Liver (tissue), 10 donors: ENCODE measurements at places on chromosomes 3 and 15. TPM values are rescaled to one million over a fixed set of nuclear protein-coding genes. Genes with fewer than 3 reads are reported as not detected.

DNA sequence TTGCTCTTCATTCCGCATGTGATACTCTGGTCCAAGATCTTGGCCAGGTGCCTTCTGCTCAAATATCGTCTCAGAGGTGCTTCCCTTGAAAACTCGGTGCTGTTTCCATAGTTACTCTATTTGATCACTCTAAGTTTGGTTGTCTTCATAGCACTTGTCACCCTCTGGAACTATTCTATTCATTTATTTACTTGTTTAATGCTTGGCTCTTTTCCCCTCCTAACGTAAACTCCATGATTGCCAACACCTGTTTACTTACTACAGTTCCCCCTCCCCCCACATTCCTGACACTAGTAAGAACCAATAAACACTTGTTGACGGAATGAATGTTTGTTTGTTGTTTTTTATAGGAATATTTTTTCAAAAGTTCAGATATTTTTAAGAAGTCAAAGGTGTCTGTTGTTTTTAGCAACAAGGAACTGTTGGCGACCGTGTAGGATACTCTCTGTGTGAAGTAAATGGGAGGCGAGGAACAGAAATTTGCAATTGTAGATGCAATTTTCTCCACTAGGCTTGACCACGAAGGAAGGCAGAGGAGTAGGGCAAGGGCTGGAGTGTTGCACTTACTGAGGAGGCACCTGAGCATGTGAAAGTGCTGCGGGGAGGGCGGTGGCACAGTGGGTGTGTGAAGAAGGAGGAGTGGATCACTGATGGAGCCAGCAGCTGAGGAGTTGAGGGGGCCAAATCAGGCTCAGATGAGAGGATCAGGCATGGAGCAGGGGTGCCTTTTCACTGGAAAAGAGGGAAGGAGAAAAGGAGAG is 48.4 kb downstream of the MOBP start:
- DNase-seq, result no peak

Gene CEMIP
- 0.19 TPM for polyA plus RNA-seq

GRCh38 chr15:53389271-53390037 is 370.0 kb downstream of the WDR72 start:
- DNase-seq, result no peak

Gene ANKUB1
- polyA plus RNA-seq, result 0.19 TPM

Gene HERC2
- 14.6 TPM for polyA plus RNA-seq

Gene IL17RC
- polyA plus RNA-seq, result 25.7 TPM

DNA sequence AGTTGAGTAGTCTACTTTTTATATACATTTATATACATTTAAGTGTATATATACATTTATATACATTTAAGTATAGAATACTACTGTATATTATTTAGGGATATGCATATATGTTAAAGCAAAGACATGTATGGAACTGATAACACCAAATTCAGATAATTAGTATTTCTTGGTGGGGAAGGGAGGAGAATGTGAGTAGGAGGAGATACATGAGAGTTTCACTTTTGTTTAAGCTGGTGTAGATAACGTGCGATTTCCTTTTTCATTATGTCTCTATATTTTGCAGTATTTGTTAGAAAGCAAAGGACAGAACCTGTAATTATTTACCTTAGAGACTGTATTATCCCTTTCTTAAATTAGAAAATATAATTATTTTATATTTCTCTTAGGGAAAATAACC is 16.6 kb upstream of the NIT2 start:
- DNase-seq, result no peak

- DNase-seq, result no peak
These were observed 25.5 kb upstream of the TEX55 start for GRCh38 chr3:119120480-119120879.

Gene RARRES1
- 1.6 TPM for polyA plus RNA-seq

- DNase-seq, result no peak
These were observed 42.8 kb downstream of the ABTB1 start for GRCh38 chr3:127715532-127715931.

DNA sequence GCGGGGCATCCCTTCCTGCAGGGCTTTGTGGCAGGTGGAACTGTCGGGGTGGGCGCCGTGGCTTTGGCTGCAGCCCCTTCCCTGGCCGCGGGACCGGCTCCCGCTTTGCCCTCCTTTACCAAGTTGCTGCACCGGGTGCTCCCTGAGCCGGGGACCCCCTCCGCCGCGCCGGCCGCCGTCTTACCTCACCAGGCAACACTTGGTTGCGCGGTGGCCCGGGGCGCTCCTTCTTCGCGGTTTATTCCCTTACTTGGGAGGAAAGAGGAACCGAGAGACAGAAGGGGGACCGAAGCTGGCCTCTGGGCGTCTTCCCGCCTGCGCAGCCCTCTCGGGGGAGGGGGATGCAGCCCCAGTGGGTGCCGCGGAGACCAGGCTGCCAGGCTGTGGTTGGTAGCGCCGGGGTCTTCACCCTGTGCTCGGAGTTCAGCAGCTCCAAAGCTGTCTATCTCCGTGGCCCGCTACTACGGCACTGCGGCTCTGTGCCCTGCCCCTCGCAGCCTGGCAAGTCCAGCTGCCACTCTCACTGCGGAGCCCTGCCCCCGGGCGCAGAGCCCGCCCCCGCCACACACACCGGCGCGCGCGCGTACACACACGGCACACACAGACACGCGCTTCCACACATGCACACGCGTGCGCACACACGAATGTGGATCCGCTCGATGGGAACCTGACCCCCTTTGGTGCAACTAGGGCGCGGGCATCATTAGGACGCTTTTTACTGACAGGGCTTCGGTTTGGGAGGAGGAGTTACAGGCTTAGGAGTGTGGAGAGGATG is at the start of gene DGKG:
Gene DGKG, minus strand, starts transcription at position 473 of the 775 bp plus-strand sequence. CDS start 41,775 bp downstream, outside the sequence.
- DNase-seq, result no peak

GRCh38 chr3:128665362-128666021 is 14.9 kb upstream of the RPN1 start:
- no peak for DNase-seq

GRCh38 chr3:192514081-192514753 is 213.1 kb downstream of the FGF12 start:
- DNase-seq, result no peak

GRCh38 chr3:13142552-13143380 is 69.5 kb upstream of the IQSEC1 start:
- no peak for DNase-seq

DNA sequence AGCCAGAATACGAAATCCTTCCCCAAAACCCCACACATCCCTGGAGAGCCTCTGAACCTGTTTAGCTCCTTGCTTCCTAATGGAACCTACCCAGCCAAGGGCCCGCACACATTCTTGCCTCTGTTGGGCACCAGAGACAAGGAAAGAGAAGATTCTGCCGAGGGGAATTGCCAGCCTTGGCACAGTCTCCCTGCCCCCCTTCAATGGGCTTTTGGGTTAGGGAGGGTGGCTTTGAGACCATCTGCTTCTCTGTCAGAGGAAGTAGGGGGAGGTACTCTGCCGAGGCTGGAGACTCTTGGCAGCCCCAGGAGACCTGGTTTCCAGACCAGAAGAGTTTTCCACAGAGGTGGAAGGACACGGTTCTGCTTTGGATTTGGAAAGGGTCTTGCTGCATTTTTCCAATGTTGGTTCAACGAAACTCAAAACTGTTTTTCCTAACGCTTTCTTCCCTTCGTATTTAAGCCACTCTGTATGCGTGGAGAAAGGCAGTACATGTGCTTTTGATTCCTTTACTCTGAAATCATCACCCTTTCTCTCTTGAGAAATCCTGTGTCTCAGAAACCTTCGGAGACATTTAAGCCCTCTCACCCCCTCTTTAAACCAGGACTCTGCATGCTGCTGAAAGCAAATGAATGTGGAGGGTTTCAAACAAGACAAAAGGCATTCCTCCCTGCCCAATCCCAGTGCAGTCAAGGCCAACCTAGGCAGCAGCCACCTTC is 78.8 kb upstream of the PRR23C start:
- peak; percentile 16 for DNase-seq

Gene STRA6
- not detected for polyA plus RNA-seq

Gene FBN1
- 4.9 TPM for polyA plus RNA-seq

DNA sequence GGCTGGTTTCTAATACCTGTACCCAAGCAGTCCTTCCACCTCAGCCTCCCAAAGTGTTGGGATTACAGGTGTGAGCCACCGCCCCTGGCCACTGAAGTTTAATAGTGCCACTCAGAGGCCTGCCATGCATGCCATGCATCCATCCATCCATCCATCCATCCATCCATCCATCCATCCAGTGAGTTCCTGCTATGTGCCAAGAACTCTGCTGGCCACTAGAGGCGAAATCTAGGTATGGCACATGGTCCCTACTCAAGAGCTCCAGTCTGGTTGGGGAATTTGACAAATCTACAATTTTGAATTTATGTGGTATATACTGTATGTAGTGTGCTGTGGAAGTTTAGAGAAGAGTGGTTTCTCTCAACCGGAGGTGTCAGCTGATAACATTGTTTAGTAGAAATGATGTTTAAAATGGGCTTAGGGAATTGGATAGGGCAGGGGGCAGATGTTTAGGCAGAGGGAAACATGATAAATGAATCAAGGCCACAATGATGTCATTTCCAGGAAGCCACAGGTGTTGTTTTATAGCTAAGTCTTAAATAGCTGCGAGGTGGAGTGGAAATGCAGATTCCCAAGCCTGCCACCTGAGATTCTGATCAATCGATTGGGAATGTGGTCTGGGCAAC is 384.4 kb upstream of the C2CD4B start:
- no peak for DNase-seq

Gene GUCA1C
- not detected for polyA plus RNA-seq

Gene CTXN2
- polyA plus RNA-seq, result not detected

- DNase-seq, result no peak
These were observed 288.7 kb downstream of the GBE1 start for GRCh38 chr3:81472600-81473362.

DNA sequence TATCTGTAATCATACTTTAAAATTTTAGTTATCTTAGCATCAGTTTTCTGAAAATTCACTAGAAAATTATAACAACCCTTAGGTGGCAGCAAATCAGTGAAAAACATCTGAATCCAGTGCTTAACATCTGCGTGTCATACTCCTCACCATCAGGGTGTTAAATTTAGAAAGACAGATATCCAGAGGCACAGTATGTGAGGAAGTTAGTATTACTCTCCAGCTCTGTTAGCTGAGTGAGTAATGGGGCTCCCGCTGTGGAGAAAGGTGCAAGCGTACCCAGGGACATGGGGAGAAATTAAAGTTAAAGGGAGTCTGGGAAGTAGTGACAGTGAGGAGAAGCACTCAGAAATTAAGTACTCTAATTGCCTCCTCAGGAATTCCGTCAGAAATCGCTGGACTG is 50.9 kb downstream of the CEP63 start:
- DNase-seq, result no peak

DNA sequence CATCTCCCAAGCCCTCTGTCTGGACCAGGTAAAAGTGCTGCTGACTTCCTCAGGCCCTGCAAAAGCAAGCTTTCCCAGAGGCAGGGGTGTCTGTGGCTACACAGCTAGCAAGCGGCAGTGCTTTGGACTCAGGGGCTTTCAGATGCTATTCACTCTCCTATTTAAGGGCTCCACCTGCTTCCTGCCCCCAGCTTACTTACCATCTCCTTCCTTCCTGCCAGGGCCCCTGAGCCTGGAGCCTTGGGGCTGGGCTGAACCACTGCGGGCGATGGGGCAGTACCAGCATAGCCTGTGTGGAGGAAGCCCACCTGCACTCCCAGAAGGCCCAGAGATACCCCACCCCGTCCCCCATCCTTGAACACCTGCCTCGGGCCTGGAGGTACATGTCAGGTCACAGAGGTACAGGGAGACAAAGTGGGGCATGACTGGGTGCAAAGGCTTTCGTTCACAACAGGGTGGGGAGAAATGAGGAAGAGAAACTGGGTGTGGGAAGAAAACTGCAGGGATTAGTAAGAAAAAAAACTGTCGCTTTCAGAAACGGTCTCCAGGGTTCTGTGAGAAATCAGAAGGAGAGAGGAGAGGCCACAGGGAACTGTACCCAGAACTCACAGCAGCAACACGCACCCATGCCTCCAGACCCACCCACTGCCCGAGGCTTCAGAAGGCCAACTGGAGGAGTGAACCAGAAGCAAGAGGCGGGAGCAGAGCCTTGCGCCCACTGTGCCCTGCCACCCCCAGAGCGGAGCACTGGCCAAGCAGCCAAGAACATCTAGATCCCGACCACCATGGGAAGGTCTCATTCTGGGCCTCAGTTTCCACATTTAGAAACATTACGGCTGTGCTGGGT is 49.5 kb downstream of the CCDC12 start:
- no peak for DNase-seq

GRCh38 chr3:14323401-14324223 is 78.8 kb upstream of the SLC6A6 start:
- no peak for DNase-seq

DNA sequence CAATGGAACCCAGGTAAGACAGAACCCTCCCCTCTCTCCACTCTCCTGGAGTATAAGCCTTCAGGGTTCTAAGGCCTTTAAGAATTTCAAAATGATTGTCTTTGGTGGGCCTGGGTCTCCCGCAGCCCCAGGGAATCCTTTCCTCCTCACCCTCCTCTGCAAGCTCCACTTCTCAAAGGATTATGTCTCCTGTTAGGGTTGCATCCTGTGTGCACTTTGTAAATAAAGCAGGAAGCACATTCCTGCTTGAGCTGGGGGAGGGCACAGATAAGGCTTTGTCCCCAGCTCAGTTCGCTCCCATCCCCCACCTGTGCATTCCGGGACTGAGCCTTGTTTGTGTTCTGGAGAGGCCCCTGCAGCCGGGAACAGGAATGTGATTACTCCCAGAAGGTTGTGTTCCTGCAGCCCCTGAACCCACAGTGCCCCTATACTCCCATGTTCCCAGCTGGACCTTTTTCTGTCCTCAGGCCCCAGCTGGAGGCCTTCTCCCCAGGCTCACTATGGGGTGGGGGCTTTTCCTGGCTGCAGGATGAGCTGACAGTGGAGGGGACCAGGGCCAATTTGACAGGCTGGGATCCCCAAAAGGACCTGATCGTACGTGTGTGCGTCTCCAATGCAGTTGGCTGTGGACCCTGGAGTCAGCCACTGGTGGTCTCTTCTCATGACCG is 9.5 kb downstream of the TYRO3 start:
- no peak for DNase-seq

Gene ISG20
- 14.5 TPM for polyA plus RNA-seq

GRCh38 chr3:179563271-179563783 is 601 bp downstream of the ACTL6A start:
- peak; percentile 66 for DNase-seq

DNA sequence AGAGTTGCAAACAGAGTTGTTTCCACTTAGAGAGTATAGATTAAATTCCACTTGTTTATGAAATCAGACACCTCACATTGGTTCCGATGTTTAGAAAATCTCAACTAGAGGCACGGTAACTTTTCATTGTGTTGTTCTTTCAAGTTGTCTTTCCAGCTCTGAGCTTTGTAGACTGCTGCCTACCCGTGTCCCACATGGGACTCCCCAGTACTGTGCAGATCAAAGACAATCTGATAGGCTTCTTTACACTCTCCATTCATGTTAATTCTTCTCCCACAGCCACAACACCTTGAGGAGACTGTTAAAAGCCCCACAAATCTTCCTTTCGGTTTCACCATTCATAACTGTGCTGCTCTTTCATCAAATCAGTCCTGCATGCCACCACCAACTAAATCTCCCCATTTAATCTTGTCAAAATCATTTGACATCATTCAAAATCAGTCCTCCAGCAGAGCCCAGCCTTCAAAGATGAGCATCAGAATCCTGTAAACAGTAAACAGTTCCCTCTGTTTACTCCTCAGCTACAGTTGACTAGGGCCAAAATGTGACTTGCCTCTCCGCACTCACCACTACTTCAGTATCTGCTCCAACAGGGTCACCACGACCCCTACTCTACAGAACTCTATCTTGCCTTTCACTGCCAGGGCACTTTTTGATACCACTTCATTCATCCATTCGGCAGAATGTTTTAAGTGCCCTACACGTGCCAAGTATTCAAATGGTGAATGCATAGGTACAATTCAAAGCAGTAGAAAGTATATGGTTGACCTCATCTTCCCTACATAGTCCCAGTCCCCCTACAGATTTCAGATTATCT is 8.3 kb downstream of the ANXA2 start:
- DNase-seq, result no peak

- no peak for DNase-seq
These were observed 170.4 kb downstream of the ZMAT3 start for GRCh38 chr3:178901204-178901603.

Gene STRIT1
- not detected for polyA plus RNA-seq
